ENCODE measurements at places on chromosomes 13 and 19.
A peak's percentile ranks its signal among the peaks of the same experiment; 100 is the strongest.

GRCh38 chr19:23957660-23958281 lies 43.1 kb downstream of the ZNF726 start:
- no peak for DNase-seq

GRCh38 chr19:1074544-1075283 lies 7.7 kb downstream of the ARHGAP45 start:
- DNase-seq, result peak; percentile 96

DNA sequence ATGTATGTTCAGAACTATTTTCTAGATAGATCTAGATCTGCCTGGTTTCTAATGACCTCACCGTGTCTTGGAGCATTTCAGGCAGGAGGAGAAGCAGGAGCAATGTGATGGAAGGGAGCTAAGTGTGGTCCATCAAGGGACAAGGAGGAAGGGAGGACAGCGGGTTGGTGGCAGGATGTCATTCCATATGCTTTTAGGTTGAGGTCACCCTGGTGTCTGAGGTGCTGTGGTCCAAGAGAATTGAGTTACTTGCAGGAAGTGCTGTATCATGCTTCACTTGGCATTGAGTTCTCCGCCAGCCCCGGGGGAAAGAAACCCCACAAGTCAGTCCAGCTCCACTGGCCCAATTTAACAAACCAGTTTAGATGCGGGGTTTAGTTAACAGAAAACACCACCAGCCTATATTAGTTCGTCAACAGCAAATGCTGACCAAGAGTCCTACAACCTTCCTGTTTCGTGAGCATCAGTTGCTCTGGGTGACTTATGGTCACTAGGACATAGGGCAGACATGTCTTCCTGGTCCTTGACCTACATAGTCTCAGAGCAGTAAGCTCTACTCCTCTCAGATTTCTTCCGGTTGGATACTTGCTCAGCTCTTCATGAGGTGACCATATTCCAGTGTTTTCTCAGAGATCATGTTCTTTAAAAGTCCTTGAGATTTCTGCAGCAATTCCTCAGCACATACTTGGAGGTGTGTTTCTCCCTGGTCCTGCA lies 79.4 kb downstream of the MBNL2 start:
- no peak for DNase-seq

DNA sequence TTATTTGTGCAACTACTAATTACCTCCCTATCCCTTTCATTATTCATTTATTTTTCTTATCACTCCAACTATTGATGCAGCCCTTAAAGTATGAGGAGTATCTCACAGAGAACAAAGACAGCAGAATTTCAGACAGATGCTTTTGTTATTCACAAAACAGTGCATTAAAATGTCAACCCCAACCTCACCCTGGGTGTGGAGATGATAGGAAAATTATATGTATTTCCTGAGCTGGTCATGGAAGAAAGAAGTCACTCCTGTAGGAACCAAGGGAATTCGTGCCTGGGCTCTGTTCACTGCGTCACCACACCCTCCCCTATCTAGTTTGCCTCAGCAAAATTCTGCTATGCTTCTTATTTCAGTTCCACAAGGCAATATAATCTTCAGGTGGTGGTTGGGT lies 315.5 kb downstream of the OXGR1 start:
- no peak for DNase-seq

DNA sequence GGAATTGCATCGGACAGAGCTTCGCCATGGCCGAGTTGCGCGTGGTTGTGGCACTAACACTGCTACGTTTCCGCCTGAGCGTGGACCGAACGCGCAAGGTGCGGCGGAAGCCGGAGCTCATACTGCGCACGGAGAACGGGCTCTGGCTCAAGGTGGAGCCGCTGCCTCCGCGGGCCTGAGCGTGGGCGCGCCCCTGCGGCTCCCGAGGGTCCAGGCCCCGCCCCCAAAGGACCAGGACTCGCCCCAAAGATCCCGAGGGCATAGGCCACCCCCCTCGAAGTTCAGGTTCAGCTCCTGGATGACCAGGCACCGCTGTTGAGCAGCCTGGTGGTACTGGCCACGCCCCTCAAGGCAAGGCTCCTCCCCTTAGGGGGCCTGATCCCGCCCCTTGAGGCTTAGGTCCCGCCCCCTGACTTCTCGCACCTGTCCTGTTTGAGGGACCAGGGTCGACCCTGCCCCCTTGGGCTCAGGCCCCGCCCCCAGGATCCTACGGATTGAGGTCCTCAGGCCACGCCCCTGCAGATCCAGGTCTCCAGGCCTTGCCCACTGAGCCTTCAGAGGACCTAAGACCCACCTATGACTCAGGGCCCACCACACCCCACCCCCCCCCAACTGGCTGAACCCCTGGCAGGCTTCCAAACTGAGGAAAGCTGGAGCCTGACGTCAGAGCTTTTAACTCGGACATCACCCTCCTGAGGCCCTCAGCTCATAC lies 43.1 kb downstream of the CYP4F22 start:
- peak; percentile 53 for DNase-seq

GRCh38 chr13:79451500-79451962 lies 29.4 kb upstream of the NDFIP2 start:
- DNase-seq, result peak; percentile 8

DNA sequence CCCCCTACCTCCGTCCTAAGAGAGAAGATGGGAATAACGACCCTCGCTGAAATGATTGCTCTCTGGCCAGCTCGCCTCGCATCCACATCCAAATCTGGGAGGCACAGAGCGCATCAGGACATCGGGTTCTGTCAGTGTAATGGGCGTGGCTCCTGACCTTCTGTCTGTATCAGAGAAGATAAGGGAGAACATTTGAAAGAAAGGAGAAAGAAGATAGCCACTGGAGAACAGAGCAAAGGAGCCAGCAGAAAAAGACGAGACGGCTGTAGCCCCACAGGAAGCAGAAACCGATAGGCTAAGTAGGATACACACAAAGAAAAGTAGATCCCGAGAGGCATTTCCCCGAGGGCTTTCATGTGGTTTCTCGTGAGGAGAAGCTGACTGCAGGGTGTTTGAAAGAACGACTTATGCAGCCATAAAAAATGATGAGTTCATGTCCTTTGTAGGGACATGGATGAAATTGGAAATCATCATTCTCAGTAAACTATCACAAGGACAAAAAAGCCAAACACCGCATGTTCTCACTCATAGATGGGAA lies 14.0 kb upstream of the GJB2 start:
- no peak for DNase-seq

DNA sequence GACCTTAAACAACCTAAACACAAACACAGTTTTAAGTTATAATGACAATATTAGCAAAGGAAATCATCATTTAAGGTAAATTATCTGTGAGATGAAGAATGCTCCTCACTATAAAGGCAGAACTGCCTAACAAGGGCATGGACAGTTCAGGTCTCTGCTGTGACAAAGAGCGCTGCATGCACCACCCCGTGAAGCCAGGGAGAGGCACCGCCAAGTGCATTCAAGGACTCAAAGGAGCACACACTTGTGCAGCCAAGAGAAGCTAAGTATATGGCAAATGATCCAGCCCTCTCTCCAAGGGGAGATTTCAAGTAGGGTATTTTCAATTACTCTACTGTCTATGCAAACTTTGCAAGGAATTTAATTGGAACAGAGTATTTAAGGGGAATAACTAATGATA lies 126.0 kb downstream of the RAP2A start:
- no peak for DNase-seq

GRCh38 chr13:26656919-26657318 lies 99.4 kb downstream of the WASF3 start:
- DNase-seq, result no peak

DNA sequence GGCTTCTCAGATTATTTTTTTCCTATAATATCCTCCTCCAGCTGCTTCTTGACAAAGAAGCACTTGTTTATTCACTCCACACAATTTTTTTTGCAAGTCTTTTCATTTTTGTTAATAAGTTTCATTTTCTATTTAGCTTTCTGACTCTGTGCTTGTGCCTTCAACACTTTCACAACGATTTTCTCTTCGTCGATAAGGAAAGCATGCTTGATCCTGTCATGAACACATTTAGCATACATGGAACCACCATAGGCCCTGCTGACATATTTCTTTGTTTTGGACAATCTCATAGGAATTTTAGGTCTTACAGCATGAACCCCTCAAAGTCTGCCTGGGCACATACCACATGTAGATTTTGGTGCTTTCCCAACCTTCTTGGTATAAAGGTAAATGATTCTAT lies 346.0 kb downstream of the KCNRG start:
- DNase-seq, result no peak

GRCh38 chr13:51271528-51272085 lies 49.4 kb downstream of the FAM124A start:
- DNase-seq, result no peak

DNA sequence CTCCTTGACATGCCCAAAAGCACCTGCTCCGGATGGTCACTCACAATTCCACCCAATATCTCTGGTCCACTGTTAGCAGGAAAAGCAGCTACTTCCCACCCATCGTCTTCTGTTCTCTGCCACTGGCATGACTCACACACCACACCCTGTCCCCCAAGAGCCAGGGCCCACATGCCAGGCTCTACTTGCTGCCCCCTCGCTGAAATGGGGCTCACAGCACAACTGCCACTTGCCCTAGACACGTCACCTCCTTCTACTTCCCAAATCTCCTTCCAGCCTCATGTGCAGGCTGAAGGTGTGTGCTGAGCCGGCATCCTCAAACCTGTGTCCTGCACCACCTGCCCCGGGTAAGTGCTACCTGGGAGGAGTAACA lies 65.0 kb downstream of the TBC1D4 start:
- DNase-seq, result no peak

DNA sequence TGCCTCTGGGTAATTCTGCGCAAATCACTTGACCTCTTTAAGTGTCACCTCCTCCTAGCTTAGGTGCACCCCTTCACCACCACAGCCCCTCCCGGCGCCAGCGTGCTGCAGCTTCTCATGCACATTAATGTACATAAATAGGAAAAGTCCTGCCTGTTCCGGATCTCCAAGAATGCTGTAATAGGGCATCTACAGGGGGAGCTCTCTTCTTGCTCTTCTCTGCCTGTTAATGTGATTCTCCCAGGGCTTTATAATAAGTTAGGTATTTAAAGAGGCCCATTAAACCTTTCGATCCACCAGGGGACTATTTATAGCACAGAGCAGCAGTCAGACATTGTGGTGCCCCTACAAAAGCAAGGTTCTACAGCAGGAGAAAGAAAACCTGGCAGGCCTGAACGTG lies 35.3 kb downstream of the SOX1 start:
- no peak for DNase-seq

- DNase-seq, result no peak
Observed at GRCh38 chr13:113142876-113143275, 15.6 kb upstream of the PROZ start.

- DNase-seq, result peak; percentile 69
Observed at GRCh38 chr19:18340990-18341868, 831 bp downstream of the PGPEP1 start.

DNA sequence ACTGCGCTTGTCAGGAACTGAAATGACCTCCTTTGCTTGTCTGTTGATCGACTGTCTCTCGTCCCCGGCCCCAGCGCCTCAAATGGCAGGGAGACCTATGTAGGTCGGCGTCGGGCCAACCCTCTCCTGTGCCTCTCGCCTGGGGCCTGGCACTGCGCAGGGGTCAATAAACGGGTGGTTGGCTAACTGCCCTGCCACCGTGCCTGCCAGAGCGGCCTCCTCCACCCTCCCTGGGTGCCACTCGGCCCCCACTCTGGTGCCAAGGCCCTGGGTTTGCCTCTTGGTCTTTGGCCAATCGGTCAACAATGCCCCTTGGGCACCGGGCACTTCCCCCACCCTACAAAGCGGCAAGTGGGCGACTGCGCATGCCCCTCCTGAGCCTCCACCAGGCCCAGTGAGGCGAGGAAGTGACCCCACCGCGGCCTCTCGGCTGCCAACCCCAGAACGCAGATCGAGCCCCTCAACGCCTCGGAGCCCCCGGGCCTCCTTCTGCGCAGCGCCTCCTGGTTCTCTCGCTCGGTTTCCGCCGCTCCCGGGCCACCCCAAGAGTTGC lies 1.1 kb downstream of the KEAP1 start:
- peak; percentile 63 for DNase-seq

- DNase-seq, result no peak
Observed at GRCh38 chr13:35953537-35954206, 177.5 kb downstream of the DCLK1 start.

GRCh38 chr13:37878496-37878895 lies 8.9 kb upstream of the TRPC4 start:
- DNase-seq, result no peak

GRCh38 chr13:32733690-32734089 lies 147.4 kb downstream of the PDS5B start:
- DNase-seq, result no peak

DNA sequence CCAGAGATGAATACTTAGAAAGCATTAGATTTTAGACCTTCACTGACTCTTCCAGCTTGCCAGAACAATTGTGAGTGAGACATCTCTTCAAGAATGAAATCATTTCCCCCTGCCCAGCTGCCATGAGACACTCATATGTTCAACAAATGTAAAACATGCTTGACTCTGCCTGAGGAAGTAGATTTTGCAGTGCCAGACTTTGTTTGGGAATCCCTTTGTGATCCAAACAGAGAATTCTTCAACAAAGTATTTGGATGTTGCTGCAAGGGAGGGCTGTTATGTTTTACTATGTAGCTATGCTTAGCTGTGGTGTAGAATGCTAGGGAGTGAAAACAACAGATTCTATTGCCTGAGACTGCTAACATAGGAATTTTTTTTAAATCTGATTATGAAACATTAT lies 416.4 kb downstream of the DCT start:
- DNase-seq, result no peak

- DNase-seq, result no peak
Observed at GRCh38 chr19:8831373-8831772, 731 bp downstream of the ZNF558 start.

- DNase-seq, result no peak
Observed at GRCh38 chr13:78334059-78334458, 269.3 kb downstream of the POU4F1 start.

DNA sequence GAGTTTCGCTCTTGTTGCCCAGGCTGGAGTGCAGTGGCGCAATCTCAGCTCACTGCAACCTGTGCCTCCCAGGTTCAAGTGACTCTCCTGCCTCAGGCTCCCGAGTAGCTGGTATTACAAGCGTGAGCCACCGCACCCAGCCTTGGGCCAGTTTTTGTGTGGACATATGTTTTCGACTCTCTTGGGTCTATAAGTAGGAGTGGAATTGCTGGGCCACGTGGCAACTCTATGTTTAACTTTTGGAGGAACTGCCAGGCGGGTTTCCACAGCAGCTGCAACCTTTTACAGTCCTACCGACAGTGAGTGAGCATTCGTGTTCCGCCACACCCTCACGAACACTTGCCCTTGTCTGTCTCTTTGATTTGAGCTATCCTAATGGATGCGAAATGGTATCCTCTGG lies 44.9 kb downstream of the BICRA start:
- no peak for DNase-seq
